ENCODE measurements at places on chromosomes 6 and 20.
A peak's percentile ranks its signal among the peaks of the same experiment; 100 is the strongest.

DNA sequence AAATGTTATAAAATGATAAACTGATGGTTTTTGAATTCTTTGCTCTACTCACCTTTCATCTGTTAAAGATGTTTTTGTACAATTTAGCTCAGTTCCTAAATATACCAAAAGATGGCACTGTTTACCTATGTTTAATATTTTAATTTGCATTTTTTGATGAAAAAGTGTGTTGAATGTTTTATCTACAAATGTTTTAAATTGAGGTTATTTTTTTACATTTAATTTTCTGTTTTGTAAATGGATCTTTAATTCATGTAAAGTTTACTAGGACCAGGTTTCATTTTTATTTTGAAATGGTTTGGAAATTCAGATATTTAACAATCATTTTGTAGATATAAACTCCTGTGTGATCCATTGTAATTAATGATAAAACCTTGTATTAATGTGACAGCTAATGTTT is 30.0 kb downstream of the CDKAL1 start:
- no peak for DNase-seq

- peak; percentile 84 for DNase-seq
Observed at GRCh38 chr6:137823826-137824555, 43.1 kb upstream of the TNFAIP3 start.

- no peak for DNase-seq
Observed at GRCh38 chr6:17863901-17864754, 123.3 kb downstream of the KIF13A start.

DNA sequence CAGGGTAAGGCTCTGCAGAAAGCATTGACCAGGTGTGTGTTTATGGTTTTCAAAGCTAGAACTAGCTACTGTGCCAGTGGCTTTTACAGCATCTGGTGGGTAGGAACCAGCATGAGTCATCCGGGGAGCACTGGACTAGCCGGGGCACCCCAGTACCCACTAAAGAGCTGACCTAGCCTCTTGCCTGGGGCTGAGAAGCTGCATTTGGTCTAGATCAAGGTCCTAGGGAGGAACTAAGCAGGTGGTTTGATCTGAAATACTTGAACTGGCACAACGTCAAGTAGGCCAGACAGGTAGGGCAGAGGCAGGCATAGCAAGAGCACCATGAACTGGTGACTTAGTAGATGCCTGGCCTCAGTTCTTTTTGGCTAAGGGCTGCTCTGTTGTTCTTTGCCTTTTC is 109.8 kb upstream of the PTPRK start:
- no peak for DNase-seq

- no peak for DNase-seq
Observed at GRCh38 chr6:53943395-53943794, 148.6 kb downstream of the LRRC1 start.

- DNase-seq = no peak
Observed at GRCh38 chr20:9408422-9409300, 105.7 kb upstream of the LAMP5 start.
